AML-193 (cell line): ENCODE measurements at places on chromosomes 5 and 9.

DNA sequence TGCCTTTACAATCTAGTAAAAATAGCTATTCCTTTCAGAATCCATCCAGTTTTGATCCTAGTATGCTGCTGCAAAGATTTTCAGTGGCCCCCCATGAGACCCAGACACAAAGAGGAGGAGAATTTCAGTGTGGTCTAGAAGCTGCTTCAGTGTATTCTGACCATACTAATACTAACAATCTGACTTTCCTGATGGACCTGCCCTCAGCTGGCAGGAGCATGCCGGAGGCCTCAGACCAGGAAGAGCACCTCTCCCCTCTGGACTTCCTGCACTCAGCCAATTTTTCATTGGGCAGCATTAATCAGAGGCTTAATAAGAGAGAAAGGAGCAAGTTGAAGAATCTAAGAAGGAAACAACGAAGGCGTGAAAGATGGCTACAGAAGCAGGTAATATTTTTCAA lies 48.5 kb downstream of the RNF180 start:
- DNase-seq, result no peak

DNA sequence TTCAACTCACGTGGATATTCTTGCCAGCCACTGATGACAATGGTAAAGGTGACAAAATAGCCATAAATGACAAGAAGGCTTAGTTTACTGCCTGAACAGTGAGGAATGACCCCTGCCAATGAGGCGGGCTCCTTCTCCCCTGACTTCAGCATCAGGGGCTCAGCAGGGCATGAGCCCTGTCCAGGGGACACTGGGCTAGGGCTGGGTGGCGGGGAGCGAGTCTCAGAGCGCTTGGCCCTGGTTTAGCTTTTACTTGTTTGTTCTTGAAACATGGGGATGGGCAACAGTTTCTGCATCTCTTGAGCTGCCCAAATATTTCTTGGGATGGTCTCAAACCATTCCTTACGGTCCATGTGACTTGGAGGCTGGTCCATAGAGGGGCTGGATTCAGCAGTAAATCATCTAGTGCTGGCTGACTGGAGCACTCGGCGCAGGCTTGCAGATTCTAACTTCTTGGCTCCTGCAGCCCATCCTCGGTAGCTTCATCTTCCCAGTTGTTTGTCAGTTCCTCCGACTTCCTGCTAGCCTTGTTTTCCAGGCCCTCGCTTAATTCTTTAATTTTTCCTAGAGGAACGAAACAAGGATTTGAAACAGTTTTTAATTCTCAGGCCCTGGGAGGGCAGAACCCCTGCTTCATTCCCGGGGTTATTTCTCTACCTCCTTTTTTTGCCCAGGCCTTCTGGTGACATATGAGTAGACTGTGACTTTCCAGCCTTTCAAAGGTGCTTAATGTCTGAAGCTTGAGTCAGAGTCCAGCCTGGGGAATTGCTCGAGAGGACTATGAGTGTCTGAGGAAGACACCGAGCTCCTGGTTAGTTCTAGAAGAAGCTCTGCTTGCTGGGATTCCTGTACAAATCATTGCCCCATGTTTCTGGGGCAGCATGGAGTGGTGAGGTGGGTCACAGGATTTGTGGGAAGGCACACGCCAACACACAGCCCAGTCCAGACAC lies 4.5 kb upstream of the HMCN2 start:
- no peak for DNase-seq

DNA sequence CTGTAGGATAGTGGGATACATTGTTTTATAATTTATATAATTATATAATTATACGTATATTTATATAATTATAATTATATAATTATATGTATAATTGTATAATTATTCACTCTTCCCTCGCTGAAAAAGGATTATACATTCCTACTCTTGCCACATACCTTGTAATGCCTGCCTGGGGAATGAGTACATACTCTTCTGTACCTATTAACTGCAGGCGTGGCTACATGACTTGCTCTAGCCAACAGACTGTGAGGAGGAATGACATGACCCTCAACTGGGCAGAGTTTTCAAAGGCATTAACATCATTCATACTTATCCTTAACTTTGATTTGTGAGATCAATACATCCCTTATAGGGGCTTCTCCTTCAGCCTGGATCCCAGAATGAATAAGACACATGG lies 19.1 kb downstream of the ERMP1 start:
- no peak for DNase-seq

GRCh38 chr5:180598316-180598701 lies 7.0 kb upstream of the SCGB3A1 start:
- no peak for DNase-seq

- DNase-seq, result no peak
Measured at GRCh38 chr5:139689631-139690063, 41.5 kb downstream of the CXXC5 start.

DNA sequence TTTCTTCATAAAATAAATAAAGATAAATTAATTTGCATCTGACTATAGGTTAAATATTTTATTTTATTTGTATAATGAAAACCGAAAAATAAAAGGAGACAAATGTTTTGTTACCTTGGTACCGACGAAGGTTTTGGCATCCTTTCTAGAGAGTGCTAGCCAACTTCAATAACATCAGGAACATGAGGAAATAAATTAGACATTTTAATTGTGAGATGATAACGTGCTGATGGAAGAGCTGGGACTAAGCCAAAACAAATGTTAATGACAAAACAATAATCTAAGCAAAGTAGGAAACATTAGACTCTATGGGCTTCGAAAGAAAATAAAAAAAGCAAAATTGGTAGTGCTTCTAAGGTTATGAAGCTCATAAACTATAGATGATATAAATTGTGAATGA lies 201.0 kb downstream of the IRX2 start:
- no peak for DNase-seq
